ENCODE measurements at places on chromosomes 5 and 9.
A peak's percentile ranks its signal among the peaks of the same experiment; 100 is the strongest.

DNA sequence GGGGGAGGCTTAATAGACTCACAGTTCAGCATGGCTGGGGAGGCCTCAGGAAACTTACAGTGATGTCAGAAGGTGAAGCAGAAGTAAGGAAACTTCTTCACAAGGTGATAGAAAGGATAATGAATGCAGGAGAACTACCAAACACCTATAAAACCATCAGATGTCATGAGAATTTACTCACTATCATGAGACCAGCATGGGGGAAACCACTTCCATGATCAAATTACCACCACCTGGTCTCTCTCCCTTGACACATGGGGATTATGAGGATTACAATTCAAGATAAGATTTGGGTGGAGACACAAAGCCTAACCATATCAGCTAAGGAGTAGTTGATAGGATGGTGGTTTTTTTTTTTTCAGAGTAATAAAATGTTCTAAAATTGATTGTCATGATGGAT lies 201.8 kb downstream of the CDH12 start:
- no peak overlapping the region for H3K27ac ChIP-seq
- H3K4me1 ChIP-seq = no peaks in the 10 kb centered on the region
- DNase-seq = no peak
- no peaks in the 10 kb centered on the region for H3K36me3 ChIP-seq
- no peaks in the 10 kb centered on the region for H3K27me3 ChIP-seq

- no peak overlapping the region for H3K27ac ChIP-seq
- no peak for DNase-seq
- H3K27me3 ChIP-seq = no peaks in the 10 kb centered on the region
- H3K36me3 ChIP-seq = peaks cover 8% of the 10 kb centered on the region
- H3K4me1 ChIP-seq = peaks cover 42% of the 10 kb centered on the region
These were observed 2.8 kb downstream of the TMEM268 start for GRCh38 chr9:114613919-114614318.

GRCh38 chr5:60843936-60844905 lies at the start of gene ELOVL7:
ELOVL7 (minus strand) TSS chr5:60844269; CDS start chr5:60787397, 56,872 bp downstream.
- peak; percentile 94 for DNase-seq
- peaks cover 24% of the 10 kb centered on the region for H3K4me1 ChIP-seq
- H3K27ac ChIP-seq = peak within 1 kb of the TSS; percentile 59

- H3K27ac ChIP-seq = no peak overlapping the region
- DNase-seq = no peak
- H3K27me3 ChIP-seq = no peaks in the 10 kb centered on the region
- H3K4me1 ChIP-seq = no peaks in the 10 kb centered on the region
These were observed 21.7 kb downstream of the ADAMTS6 start for GRCh38 chr5:65459995-65460394.

DNA sequence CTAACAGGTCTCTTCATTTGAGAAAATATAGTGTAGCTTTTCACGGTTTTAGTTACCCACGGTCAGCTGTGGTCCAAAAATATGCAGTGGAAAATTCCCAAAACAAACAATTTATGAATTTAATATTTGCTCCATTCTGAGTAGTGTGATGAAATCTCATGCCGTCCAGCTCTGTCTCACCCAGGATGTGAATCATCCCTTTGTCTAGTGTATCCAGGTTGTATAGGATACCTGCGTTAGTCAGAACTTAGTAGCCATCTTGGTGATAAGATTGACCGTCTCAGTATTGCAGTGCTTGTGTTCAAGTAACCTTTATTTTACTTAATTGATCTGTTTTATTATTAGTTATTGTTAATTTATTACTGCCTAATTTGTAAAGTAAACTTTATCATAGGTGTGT lies 41.1 kb downstream of the NDUFS4 start:
- no peaks in the 10 kb centered on the region for H3K27me3 ChIP-seq
- no peak overlapping the region for H3K4me3 ChIP-seq
- no peak for DNase-seq
- H3K4me1 ChIP-seq = peaks cover 12% of the 10 kb centered on the region
- H3K36me3 ChIP-seq = peaks cover 21% of the 10 kb centered on the region
- H3K27ac ChIP-seq = no peak overlapping the region

DNA sequence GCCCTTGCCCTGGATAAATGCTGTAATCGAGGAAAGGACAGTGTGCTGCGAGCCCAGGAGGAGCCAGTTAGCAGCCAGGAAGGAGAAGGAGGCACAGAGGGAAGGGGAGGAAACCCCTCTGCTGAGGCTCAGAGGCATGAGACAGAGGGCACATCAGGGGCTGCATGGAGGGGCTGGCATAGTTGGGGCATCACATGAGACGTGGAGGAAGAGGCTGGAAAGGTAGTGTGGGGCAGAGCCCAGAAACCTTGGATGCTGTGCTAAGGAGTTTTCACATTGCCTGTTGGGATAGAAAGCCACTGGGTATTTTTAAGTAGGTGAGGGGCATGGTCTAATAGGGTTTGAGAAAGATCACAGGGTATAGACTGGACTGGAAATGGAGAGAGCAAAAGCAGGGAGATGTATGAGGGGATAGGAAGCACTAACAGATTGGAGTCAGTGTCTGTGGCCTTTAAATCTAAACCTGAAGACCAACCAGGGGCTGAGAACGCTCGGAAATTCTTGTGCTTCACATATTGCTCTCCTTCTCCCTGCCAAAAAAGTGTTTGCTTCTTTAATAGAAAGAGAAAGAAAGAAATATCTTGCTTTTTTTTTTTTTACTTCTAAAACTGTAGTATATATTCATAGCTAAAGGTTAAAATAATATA lies 33.0 kb upstream of the ANGPTL2 start:
- no peak overlapping the region for H3K4me3 ChIP-seq
- H3K4me1 ChIP-seq = no peaks in the 10 kb centered on the region
- DNase-seq = no peak
- no peaks in the 10 kb centered on the region for H3K27me3 ChIP-seq

- H3K36me3 ChIP-seq = no peaks in the 10 kb centered on the region
- H3K4me1 ChIP-seq = no peaks in the 10 kb centered on the region
- no peak for DNase-seq
- H3K27me3 ChIP-seq = no peaks in the 10 kb centered on the region
- H3K27ac ChIP-seq = no peak overlapping the region
- no peak overlapping the region for H3K4me3 ChIP-seq
These were observed 28.2 kb downstream of the MRPL36 start for GRCh38 chr5:1771149-1772065.

DNA sequence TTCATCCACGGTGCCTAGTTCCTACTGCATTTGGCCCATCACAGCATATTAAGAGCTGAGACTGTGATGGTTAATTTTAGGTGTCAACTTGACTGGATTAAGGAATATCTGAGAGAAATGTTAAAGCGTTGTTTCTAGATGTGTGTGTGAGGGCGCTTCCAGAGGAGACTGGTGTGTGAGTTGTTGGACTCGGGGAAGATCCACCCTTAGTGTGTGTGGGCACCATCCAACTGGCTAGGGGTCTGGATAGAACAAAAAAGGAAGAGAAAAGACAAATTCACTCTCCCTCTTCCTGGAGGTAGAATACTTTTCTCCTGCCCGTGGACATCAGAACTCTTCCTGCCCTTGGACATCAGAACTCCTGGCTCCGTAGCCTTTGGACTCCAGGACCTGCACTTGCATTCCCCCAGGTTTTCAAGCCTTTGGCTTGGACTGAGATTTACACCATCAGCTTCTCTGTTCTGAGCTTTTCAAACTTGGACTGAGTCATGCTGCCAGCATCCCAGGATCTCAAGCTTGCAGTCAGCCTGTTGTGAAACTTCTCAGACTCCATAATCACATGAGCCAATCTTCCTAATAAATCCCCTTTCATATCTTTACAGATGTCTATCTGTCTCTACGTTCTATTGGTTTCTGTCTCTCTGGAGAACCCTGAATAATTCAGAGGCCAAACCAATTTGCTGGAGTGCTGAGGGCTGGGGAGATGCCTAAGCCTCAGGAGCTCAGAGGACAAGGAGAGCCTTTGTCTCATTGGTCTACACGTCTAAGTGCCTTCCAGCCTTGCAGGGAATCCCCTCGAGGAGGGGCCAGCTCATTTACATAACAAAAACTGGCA lies 164.5 kb downstream of the DCP2 start:
- no peaks in the 10 kb centered on the region for H3K36me3 ChIP-seq
- no peak overlapping the region for H3K27ac ChIP-seq
- H3K4me1 ChIP-seq = no peaks in the 10 kb centered on the region
- H3K27me3 ChIP-seq = no peaks in the 10 kb centered on the region
- no peak overlapping the region for H3K4me3 ChIP-seq

- peak overlapping the region; percentile 85 for H3K27ac ChIP-seq
- no peaks in the 10 kb centered on the region for H3K36me3 ChIP-seq
- no peak for DNase-seq
- no peaks in the 10 kb centered on the region for H3K27me3 ChIP-seq
- peaks cover 22% of the 10 kb centered on the region for H3K4me1 ChIP-seq
These were observed 75.8 kb downstream of the FGF18 start for GRCh38 chr5:171495122-171495700.

- DNase-seq = no peak
- no peak overlapping the region for H3K27ac ChIP-seq
- no peaks in the 10 kb centered on the region for H3K27me3 ChIP-seq
- H3K36me3 ChIP-seq = no peaks in the 10 kb centered on the region
- peaks cover 36% of the 10 kb centered on the region for H3K4me1 ChIP-seq
These were observed 2.5 kb downstream of the GPSM1 start for GRCh38 chr9:136329636-136330405.

- peaks cover 6% of the 10 kb centered on the region for H3K4me1 ChIP-seq
- H3K4me3 ChIP-seq = no peak overlapping the region
- no peak overlapping the region for H3K27ac ChIP-seq
- H3K36me3 ChIP-seq = no peaks in the 10 kb centered on the region
- no peak for DNase-seq
- H3K27me3 ChIP-seq = no peaks in the 10 kb centered on the region
These were observed 84.8 kb downstream of the KDM4C start for GRCh38 chr9:6842584-6842947.

- peak overlapping the region; percentile 28 for H3K27ac ChIP-seq
- no peaks in the 10 kb centered on the region for H3K4me1 ChIP-seq
These were observed 152.7 kb downstream of the ATP10B start for GRCh38 chr5:160699301-160699700.

DNA sequence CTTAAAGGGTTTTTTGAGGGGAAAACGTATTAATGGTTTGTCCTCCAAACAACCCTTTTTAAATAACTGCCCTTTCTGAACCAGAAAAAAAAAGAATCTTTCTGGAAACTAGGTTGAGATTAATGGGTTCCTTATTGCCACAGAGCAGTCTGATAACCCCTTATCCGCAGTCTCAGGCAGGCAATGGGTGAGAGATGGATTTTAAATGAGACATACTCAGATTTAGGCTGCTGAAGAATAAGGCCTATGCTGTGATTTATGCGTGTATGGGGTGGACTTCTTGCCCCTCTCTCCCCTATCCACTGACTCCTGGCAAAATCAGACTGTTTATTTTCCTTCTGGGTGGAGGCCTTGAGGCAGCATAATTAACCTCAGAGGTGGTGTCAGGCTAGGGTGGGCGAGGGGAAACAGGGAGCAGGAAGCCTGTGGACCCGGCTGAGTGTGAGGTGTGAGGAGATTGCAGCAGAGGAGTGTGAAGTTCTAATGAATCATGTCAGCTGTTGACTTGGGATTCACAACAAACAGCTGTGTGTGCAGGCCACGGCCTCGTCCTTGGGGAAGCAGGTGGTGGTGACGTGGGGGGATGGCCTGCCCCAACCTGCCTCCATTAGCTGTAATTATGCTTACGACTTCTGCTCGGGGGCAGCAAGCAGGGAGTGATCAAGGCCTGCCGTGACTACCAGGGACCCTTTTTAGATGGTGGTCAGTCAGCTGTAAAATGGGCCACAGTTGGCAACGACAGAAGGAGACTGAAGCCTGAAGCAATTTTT lies 196.4 kb downstream of the SEMA6A start:
- no peaks in the 10 kb centered on the region for H3K27me3 ChIP-seq
- no peak overlapping the region for H3K4me3 ChIP-seq
- peak; percentile 45 for DNase-seq

GRCh38 chr5:97167435-97167834 lies 15.6 kb downstream of the RIOK2 start:
- H3K27ac ChIP-seq = no peak overlapping the region
- peaks cover 88% of the 10 kb centered on the region for H3K36me3 ChIP-seq
- no peaks in the 10 kb centered on the region for H3K4me1 ChIP-seq
- DNase-seq = no peak
- H3K4me3 ChIP-seq = no peak overlapping the region

DNA sequence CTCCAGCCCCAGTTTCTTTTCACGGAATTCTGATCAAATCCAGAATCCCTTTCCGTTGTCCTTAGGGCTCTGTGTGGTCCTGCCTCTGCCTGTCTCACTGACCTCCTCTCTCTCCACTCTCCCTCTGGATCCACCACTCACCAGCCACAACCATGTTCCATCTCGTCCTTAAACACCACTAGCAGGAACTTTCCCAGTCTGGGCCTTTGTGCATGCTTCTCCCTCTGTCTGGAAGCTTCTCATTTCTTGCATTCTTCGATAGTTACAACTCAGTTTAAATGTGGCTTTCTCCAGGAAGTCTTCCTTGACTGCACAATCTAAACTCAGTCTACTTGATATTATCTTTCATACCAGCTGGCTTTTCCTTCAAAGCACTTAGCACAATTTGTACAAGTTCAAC lies 117.7 kb upstream of the MSX2 start:
- no peak overlapping the region for H3K4me3 ChIP-seq
- DNase-seq = no peak
- no peak overlapping the region for H3K27ac ChIP-seq
- no peaks in the 10 kb centered on the region for H3K27me3 ChIP-seq

DNA sequence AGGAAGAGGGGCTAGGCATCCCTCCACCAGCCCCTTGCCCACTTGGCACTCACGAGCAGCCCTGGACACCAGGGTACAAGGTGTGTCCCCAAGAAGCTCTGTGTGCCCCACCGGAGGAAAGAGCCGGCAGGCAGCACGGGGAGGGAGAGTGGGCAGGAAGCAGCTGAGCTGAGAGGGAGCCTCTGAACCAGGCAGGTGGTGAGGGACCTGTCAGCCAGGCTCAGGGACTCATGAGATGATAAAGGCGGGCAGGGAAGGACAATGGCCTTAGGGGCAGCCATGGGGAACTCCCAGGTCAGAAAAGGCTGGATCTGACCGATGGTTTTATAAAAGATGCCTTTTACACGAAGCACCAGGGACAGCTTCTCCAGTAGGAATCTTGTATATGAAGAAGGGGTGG lies 112.0 kb downstream of the VAV2 start:
- no peaks in the 10 kb centered on the region for H3K4me1 ChIP-seq
- no peak overlapping the region for H3K27ac ChIP-seq

DNA sequence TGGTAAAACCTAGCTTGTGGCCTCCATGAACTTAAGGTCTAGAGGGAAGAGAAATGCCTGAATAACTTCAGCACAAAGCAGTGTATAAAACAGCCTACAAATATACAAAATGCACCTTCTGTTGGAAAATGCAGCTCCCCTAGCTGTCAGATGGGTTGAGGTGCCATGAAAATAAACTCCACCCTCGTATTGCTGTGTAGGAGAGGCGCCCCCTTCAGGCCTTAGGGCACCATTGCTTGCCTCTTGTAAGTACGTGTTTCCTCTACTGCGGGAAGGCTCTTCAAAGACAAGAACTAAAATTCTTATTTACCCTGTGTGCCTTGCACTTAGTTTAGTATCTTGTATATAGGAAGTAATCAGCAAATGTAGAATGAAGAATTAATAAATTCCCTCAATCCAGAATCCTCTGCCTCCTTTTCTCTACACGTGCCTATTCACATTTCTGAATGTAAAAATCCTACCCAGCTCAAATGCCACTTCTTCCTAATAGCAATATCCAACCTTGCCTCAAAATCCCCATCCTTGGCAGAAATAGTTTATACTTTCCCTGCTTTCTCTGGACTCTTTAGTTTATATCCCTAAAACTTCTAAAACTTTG lies 393.7 kb upstream of the PDE4D start:
- H3K36me3 ChIP-seq = no peaks in the 10 kb centered on the region
- no peak overlapping the region for H3K4me3 ChIP-seq
- peak; percentile 56 for DNase-seq
- H3K27me3 ChIP-seq = no peaks in the 10 kb centered on the region
